ENCODE measurements at places on chromosomes 4 and X. TPM values are rescaled to one million over a fixed set of nuclear protein-coding genes. Genes with fewer than 3 reads are reported as not detected.

The SH3BP2 gene
- 5.9 TPM for total RNA-seq

DNA sequence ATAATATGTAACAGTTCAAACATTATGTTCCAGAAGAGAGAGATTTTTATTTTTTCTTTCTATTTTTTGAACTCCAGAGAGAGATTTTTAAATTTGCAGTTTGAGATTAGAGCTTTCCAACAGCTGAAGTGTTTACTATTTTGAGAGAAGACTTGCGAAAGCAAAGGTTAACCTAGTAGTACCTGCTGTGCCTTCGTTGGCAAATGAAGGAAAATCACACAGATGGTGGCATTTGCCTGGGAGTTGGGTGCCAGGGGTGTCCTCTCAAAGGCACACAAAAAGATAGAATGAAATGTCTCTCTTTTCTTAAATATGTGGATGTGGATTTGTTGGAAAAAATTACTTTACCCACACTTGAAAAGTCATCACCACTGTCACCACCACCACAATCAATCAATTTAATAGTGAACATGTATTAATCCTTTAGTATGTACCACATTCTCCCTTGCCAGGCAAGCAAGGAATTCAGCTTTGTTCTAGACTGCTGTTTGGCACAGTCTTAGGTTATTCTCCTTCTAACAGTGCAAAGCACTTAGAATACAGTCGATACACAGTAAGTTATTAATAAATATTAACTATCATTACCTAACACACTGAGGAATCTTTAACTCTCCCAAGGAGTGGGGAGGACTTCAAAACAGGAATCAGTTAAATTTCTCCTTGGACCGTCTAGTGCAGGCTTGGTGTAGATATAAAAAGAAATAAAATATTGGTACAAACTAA, 838.2 kb upstream of the FTHL17 start:
- DNase-seq = no peak

The EGF gene
- total RNA-seq = 28.0 TPM

DNA sequence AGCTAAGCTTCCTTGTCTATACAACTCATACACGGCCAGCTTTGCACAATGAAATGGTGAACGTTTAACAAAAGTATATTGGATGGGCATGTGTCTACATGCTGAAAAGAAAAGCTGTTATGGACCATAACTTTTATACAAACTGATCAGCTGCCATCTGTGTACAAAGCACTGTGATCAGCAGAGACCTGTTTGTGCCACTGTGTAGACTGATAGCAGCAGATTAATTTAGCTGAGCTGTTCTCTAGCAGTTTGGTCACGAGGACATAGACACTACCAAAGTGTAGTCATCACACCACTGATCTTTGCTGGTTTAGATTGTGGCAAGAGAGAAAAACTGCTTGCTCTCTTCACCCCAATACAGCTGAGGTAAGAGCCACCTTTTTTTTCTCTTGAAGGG, 124.5 kb downstream of the RAPGEF2 start:
- DNase-seq = no peak
